ENCODE measurements at places on chromosomes 7 and 10.

GRCh38 chr10:37304036-37304435, 178.6 kb downstream of the ANKRD30A start:
- no peak for DNase-seq

GRCh38 chr7:103715376-103716120, 269.5 kb upstream of the SLC26A5 start:
- no peak for DNase-seq

DNA sequence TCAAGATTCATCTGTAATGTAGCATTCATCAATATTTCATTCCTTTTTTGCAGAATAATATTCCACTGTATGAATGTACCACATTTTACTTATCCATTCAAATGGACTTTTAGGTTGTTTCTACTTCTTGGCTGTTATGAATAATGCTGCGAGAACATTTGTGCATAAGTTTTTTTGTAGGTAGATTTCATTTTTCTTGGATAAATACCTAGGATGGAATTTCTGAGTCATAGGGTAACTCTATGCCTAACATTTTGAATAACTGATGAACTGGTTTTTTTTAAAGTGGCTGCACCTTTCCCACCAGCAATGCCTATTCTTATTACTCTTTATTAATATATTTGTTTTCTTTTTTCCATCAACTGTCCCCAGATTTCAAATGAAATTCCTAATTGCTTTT, 9.1 kb upstream of the XPNPEP1 start:
- no peak for DNase-seq

- DNase-seq, result peak; percentile 96
Observed at GRCh38 chr10:92290837-92291615, at the start of the genes CPEB3 and MARCHF5. Gene CPEB3, minus strand, starts transcription at chr10:92291078. Its CDS starts 50,728 bp downstream, at chr10:92240350. Gene MARCHF5, plus strand, starts transcription at chr10:92291167. Its CDS starts 328 bp downstream, at chr10:92291495.

GRCh38 chr10:51257511-51258248, 183.4 kb downstream of the PRKG1 start:
- DNase-seq, result no peak

DNA sequence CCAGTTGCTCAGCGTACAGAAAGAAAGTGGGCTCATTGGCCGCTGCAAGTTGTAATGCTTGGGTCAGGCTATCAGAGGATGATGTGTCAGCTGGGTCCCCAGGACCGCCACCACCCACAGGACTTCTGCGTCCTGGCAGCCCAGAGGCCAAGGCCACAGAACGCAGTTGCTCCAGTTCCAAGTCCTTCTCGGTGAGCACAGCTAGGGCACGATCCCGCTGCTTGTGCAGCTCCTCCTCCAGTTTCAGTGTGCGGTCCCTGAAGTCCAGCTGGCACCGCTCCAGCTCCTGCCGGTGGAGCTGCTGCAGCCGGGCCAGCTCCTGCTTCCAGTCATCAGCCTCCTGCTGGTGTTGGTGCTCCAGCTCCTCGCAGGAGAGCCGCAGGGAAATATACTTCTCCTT, 3.0 kb downstream of the GCC1 start:
- no peak for DNase-seq

- no peak for DNase-seq
Observed at GRCh38 chr10:71092812-71093401, 119.5 kb upstream of the UNC5B start.

- no peak for DNase-seq
Observed at GRCh38 chr10:113496111-113497109, 56.4 kb upstream of the HABP2 start.

GRCh38 chr7:159310457-159311171, 165.9 kb upstream of the VIPR2 start:
- no peak for DNase-seq

GRCh38 chr7:51471210-51471980, 154.8 kb upstream of the COBL start:
- no peak for DNase-seq

DNA sequence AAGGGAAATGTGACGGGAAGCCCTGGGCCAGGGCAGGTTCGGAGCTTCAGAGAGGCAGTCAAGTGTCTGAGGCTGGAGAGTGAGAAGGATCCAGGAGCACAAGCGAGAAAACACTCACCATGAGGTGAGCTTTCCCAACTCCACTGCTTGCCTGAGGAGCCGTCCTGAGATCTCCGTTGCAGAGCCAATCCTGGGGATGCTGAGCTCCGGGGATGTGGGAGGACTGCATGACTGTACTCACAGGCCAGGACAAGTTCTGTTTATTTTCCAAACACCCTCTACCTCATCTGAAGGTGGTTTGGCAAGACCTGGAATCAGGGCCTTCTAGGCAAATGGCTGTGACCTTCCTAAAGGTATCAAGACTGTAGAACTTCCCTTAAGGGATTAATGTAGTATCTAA, 38.7 kb downstream of the GLI3 start:
- peak; percentile 96 for DNase-seq

DNA sequence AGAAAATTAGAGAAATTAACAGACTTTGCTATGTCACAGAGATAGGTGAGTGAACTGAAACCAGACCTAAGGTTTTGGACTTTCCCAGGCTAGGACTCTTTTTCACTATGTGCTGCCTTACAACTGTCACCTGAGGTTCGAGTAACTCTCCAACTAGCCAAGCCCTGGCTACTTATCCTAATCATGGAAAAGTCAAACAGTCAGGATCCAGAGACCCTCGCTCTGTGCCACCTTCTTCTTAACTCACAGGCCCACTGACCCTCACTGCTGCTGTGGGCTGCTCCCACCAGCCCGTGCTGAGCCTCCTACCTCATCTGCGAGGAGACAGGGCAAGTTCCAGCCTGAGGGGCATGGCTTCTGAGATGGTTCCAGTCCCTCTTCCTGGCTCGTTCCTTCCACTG, 211.4 kb upstream of the KLF14 start:
- no peak for DNase-seq

DNA sequence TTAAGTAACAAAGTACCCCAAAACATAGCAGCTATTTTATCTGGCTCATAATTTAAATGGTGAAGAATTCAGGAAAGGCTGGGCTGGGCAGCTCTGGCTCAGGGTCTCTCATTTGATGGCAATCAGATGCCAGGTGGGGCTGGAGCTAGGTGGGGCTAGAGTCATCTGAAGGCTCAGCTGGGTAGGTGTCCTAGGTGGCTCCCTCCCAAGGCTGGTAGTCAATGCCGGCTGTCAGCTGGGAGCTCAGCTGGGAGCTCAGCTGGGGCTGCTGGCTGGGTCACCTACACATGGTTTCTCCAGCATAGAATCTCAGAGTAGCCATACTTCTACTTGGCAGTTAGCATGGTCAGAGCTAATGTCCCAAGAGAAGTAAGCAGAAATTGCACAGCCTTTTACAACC, 34.1 kb downstream of the OSBPL3 start:
- DNase-seq, result no peak

- DNase-seq, result no peak
Observed at GRCh38 chr7:3037259-3037658, 6.4 kb downstream of the CARD11 start.

DNA sequence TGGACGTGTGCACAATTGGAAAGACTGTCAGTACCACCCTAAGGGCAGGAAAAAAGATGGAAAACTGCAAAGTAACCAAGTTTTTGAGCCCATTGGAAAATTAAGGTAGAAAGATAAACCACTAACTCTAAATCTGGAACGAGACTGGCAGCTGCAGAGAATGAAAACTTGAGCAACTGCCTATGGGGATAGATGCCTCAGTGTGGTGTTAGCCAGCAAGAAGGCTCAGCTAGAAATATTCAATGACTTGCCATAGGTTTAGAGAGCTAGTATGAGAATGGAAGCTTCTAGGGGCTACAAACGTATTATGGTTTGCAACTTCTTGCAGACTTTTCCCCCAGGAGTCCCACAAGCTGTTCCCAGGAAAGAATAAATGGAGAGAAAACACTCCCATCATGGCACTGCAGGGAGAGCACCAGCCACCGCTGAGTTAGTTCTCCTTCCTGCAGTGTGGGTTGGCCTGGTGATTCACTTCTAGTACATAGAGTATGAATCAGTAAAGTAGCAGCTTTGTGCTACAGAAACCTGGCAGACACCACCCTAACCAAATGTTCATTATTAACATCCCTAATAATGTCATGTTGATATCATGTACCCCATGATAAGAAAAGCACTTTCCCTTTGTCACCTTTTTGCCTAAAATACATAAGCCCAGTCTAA, 372.4 kb upstream of the VWC2 start:
- peak; percentile 11 for DNase-seq

DNA sequence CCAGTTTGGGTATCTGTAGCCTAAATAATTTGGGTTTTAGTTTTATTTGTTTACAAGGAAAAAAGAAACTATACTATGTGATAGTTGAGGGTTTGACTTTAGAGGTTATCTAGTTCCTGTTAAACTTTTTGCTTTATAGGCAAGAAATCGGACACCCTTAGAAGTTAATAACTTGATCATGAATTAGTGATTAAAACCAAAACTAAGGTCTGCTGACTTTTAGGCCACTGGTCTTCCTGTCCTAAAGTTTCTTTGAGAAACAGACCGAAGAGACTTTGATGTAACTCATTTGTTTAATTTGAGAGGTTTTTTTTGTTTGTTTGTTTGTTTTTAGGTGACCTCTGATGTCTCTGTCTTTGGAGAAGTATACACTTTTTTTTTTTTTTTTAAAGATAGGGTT, 59.7 kb downstream of the PHTF2 start:
- no peak for DNase-seq

DNA sequence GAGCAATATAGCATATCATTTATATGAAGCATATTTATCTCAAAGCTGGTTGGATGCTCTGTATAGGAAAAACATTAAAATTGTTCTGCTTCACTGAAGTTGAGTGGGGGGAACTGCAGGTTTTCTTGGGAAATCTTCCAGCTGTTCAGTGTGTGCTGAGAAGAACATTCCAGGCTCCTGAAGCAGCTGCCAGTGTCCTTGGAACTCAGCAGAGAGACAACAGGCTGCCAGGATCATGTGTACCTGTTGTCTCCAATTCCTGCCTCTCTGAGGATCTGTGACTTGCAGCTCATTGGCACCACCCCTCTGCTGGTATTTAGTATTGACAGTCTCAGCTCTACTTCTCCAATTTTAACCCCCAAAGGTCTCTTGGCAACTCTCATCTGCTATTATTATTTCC, 42.3 kb upstream of the PRKG1 start:
- no peak for DNase-seq

DNA sequence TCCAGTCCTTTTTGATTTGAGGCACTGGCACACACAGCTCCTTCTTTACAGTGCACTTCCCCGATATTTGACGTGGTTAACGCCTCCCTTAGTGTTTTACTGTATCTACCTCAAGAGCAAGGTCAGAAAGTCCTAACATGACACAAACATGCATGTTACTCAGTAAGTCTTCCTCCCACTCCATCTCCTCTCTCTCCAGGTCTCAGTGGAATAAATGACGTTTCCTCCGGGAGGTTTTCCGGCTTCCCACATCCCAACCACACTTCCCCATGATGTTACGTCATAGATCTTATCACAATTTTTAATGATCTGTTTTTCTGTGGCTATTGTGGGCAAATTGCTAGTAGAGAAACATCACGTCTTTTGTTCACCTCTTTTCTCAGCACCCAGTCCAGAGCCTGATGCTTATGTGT, 165.7 kb downstream of the PTPN20 start:
- DNase-seq, result no peak

DNA sequence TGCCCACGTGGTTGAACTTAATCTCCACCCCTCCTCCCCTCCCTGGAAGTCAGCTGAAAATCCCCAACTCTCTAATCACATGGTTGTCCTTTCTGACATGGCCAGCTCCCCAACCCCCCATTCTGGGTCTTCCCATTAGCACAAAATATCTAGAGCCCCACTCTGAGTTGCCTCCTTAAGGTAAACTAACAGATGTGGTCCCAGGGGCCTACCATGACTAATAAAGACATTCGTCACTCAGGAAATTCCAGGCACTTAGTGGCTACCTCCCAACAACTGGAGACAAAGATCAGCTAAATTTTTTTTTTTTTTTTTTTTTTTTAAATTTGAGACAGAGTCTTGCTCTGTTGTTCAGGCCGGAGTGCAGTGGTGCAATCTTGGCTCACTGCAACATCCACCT, 21.1 kb downstream of the CCDC126 start:
- peak; percentile 33 for DNase-seq

- peak; percentile 68 for DNase-seq
Observed at GRCh38 chr10:84537447-84537931, 209.1 kb downstream of the CCSER2 start.

GRCh38 chr10:11318826-11319598, 292.4 kb downstream of the USP6NL start:
- DNase-seq, result no peak

GRCh38 chr7:22639396-22639795, 87.6 kb upstream of the IL6 start:
- DNase-seq, result no peak

GRCh38 chr7:73519867-73520672, 2.0 kb downstream of the BAZ1B start:
- peak; percentile 17 for DNase-seq

DNA sequence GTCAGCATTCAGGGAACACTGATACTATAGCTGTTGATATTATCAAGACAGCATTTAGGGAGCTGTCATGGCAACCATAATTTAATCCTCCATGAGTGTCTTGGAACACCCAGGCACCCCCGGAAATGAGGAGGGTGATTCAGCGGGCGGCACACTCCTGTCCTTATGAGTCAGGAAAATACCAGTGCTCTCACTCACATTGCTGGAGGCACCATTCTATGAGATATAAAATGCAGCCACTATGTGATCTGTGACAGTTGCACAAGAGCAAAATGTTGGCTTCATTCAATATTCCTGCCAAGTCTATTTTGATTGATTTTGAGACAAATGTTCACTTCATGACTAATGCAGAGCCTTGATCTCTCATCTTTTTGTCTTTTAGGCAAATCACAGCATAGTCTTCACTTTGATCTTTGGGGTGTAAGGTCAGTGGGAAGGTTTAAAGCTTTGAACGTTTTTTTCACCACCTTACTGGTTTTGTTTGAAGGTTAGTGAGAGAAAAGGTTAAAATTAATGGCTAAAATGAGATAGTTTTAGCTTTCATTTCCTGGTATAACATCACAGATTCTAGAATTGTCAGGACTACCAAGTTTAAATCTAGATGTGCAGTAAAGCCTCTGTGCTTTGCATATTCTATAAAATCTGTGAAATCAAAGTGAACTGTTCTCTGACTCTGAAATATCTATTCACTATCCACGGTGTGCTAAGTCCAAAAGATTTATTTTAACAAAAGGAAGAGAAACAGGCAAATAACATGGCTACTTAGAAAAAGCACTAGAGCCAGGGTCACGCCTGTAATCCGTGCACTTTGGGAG, 12.4 kb upstream of the ARHGAP12 start:
- DNase-seq, result peak; percentile 98

DNA sequence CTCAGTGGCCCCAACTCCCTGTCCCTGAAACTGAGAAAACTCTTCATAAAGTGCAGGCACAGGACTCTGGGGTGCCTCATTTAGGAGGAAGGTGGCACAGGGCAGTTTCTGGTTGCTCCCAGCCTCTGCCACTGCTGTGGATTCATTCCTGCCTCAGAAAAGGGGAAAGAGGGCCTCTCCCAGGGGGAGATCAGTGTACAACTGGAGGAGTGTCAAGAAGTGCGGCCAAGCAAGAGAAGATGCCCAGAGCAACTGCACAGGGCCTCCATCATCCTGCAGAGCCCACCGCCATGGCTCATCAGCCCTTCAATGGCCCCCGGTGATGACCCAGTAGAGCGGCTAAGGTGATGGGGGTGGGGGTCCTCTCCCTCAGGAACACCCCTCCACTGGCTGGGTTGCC, 150.3 kb downstream of the PLXNA4 start:
- DNase-seq, result no peak
